ENCODE measurements at places on chromosomes 12 and 14.

DNA sequence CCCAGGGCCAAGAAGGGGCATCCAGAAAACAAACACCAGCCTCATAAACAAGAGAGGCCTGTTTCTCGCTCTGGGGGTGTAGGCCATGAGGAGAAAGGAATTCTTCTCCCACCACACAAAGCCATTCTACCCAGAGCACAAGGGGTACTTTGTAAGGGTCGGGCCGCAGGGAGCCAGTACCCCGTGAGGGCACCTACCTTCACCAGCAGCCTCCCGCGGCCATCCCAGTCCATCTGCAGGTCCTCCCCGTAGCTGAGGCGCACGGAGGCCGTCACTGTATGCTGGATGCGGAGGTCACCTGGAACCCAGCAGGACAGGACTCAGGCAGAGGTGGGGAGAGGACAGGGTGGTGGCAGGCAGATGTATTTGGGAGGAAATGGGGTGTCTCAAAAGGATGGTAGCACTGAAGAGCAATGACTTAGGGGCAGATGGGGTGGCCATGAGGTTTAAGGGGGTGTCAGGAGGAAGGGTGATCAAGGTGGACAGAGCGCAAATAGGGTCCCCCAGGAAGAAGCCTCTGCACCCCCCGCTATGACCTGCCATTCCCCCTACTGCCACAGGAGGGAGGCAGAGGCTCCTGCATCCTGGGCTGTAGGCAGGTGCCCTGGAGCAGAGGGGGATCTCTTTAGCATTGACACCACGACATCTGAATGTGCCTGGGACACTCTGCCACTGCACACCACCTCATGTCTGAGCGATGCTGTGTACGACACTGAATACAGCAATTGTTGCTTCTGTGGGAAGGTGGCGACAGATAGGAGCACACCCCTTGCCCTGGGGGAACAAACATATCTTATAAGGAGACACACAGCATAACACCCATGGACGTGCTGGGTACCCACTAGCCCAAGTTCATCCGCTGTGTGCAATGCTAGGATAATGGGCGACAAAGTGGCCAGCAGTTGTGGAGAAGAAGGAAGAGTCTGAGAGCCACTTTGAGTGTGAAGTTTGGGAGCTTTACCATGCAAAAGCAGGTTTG, 61.4 kb downstream of the VWF start:
- DNase-seq: peak; percentile 44

GRCh38 chr12:51850965-51851299, 2.4 kb upstream of the FIGNL2 start:
- DNase-seq: no peak

GRCh38 chr12:93571925-93572711, at the start of gene SOCS2:
TSS of gene SOCS2 (plus strand) at chr12:93572675. CDS start at chr12:93572898, 223 bp downstream.
- DNase-seq: peak; percentile 15

DNA sequence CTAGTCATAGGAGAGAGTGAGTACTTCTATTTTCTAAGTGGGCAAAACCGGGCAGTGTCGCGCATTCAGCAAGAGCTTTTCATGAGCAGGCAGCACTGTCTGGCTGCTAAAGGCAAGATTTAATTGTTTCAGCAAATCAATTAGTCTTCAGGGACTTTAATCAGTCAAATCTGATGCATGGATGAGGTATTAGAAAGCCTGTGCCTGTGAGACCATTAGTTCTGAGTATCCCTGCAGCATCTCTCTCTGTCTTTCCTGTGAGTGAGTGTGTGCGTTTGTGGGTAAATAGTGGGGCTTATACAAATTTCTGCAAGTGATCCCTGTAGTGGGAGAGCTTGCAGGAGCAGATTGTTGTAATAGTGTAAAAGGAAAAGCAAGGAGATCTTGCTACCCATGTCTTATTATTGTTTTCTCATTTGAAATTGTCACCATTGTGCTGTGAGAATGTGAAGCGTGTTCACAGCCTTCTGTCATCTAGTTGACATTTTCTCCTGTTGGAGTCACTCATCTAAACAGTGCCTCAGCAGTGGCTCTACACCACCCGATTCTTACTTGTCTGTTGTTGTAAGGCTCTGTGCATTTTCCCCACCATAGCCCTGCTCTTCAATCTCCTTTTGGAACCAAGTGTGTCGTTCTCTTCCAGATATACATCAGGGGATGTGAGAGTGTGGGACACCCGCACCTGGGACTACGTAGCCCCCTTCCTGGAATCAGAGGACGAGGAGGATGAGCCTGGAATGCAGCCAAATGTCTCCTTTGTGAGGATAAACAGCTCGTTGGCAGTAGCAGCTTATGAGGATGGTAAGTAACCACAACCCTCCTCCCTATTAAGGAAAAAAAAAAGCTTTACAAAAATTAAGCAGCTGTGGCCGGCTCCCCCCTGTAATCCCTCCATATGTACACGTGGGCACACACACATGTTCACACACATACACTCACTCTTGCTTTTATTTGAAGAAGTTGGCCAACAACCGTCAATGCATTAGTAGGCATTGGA, 53.6 kb downstream of the FBXW8 start:
- no peak for DNase-seq

- DNase-seq: peak; percentile 45
Observed at GRCh38 chr12:92439420-92439805, 263.4 kb upstream of the PLEKHG7 start.

DNA sequence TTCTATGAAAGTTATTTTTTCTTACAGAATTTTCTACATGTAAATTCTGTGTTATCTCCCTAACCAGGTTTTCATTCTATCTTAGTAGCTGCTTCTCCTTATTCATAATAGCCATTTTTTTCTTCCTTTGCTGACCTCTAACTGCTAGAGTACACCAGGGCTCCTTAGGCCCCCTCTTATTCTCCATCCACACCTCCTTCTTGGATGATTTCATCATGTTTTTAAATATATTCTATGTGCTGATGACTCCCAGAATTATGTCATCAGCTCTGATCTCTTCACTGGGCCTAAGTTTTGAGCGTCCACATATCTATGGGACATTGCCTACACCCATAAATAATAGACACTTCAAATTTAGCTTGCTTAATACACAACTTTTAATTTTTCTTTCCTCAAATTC, 721.5 kb downstream of the SLC16A7 start:
- no peak for DNase-seq
